ENCODE measurements at places on chromosomes 11 and 22.

DNA sequence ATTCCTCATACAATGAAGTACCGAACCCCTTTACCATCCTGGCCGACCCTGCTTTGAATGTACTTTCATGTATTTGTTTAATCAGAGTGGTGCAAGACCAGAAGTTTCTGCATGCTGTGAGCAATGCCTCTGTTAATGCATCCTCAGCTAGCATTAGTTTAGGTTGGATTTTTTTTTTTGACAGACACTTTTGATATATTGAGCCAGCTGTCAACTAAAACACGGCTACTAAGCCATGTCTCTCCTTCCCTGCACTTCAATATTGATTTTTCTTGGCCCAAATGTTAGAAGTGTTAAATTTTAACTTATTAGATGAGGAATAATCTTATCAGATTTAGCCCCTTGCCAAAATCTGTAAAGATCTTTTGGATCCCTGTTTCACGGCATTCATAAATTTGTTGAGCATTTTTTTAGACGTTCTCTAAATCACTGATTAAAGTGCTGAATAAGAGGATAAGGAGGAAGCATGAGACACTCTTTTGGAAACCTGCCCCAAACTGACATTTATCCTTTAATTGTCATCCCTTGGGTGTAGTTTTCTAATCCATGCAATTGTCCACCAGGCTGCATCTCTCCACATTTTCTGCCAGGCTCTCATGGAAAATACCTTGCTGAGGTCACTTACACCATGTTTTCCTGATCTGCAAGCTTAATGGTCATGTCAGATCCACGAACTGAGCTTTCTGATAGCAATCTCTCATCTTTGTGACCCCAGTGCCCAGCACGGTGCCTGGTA is 130.7 kb downstream of the FEZ1 start:
- no peak for DNase-seq

GRCh38 chr11:75814363-75814676 is 690 bp upstream of the UVRAG start:
- no peak for DNase-seq

GRCh38 chr11:100575860-100576717 is 111.0 kb upstream of the ARHGAP42 start:
- no peak for DNase-seq

DNA sequence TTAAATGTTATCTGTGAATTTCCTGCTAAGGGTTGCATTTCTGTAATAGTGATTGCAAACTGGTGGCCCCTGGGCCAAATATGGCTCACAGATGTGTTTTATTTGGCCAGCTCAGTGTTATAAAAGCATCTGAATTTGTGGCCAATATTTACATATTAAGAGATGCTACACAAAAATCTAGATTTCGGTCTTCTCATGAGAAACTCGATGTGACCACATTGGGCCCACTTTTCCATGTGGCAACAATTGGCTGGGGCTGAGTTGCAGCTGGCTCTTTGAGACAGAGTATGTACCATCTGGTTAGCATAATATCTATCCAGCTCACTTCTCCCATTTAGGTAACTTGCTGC is 244.5 kb upstream of the POU2AF2 start:
- DNase-seq = no peak

- no peak for DNase-seq
Observed at GRCh38 chr11:73759610-73760134, 1.2 kb downstream of the RAB6A start.

GRCh38 chr11:80146232-80146631 is 705.4 kb upstream of the TENM4 start:
- DNase-seq = no peak

- DNase-seq = no peak
Observed at GRCh38 chr11:62694455-62695167, 5.3 kb upstream of the LRRN4CL start.

DNA sequence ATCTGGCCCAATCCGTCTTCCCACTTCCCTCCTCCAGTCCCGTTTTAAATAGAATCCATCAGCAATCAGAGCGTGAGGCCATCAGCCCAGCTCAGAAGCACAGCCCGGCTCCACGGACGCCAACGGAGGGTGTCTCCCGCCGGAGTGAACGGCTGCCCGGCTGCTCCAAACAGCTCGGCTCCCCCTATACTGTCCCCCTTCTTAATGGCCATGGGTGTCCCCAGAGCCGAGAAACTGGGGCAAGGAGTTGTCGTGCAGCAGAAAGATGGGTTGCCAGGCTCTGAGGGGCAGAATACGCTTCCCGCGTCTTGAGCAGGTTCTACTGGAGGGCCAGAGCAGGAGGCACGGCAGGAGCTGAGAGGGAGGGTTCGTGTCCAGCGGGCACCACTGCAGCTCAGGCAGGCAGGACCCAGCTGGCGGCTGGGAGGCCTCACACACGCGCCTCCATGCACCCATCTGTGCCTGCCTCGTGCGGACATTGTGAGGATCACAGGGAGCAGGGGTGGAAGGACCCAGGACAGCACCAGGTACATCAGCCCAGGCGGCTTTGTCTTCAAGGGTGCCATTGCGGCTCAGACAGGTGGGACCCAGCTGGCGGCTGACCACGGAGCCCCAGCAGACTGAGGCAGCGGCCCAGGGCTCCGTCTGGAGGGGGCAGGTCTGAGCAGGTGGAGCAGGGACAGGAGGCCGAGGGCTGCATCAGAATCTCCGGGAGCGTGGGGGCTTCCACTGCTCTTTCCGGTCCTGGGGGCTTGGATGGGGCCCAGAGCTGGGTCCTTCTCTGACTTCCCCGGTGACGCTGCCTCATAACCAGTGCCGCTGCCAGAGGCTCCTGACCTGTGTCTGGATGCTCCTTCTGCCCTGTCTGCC is 882.7 kb downstream of the BRD1 start:
- DNase-seq = no peak

GRCh38 chr22:31179345-31179744 is 19.4 kb downstream of the RNF185 start:
- DNase-seq = no peak

- DNase-seq = no peak
Observed at GRCh38 chr22:27262361-27262760, 539.2 kb downstream of the MN1 start.

- DNase-seq = no peak
Observed at GRCh38 chr11:47469361-47470179, 20.6 kb upstream of the RAPSN start.

- DNase-seq = no peak
Observed at GRCh38 chr22:19396934-19397733, 34.4 kb downstream of the HIRA start.

DNA sequence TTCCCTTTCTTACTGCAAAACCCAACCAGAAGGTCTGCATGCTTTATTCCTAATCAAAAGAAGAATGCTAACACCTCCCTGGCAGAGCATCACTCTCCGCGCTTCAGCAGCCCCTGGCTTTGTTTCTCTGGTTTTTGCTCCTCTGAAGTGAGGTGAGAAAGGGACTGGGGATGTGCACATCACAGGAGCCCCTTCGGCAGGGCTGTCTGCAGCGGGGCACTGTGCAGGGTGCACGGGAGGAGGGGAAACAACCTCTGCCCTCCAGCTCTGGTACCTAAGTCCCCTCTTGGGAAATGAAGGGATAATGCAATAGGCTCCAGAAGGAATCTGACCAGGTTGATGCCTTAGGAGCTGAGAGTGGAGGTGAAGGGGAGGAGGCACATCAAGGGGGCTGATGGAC is 312.7 kb downstream of the NTM start:
- DNase-seq = no peak

- no peak for DNase-seq
Observed at GRCh38 chr11:61954851-61955421, 4.8 kb downstream of the BEST1 start.

- DNase-seq = no peak
Observed at GRCh38 chr11:122162095-122162494, 46.1 kb upstream of the BLID start.

DNA sequence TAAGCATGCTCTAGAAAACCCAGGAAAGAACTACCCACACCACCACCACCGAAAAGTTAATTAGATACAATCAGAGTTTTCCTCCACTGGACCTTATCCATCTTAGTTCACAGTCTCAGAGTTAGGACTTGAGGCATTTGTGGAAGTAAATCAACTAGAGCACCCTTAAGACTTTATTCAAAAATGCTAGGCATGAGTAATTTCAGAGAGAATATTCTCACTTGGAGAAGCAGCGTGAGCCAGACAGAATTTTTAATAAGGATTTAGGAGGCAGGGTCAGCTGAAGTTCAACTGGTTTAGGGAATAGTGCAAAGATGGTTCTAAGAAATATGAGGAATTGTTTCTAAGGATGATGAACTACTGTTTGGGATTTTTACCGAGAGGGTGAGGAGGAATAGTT is 1.2 kb upstream of the OLFML1 start:
- no peak for DNase-seq

DNA sequence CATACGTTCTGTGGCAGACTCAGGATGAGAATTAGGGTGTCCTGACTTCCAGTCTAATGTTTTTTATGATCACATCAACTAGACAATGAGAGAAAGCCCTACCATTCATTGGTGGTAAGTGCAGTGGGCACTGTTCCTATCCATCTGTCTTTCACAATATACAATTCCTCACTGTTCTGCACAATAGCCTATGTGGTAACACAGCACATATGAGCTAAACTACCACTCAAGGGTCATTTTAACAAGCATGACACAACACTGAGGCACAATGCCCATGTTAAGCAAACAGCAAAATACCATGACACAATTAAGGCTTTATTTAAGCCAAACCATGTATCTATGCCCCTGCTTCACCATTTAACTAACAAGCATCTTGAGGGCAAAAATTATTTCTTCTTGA is 52.3 kb downstream of the SIK3 start:
- DNase-seq = no peak

DNA sequence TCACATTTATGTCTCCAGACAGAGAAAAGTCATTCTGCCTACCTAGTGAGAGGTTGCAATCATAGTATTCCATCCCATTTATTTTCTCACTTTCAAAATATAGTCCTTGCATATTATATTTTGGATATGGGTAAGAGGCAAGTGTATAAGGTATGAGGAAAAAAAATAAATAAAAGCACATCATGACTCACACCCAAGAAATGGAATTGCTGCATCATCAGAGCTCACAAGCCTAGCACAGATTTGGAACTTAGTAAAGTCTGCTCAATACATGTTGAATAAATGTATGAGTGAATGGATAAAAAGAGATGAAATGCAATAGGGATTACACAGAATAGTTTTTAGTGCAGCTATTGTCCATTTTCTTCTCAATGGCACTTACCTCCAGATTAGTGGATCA is 2.5 kb upstream of the OR51G1 start:
- no peak for DNase-seq

DNA sequence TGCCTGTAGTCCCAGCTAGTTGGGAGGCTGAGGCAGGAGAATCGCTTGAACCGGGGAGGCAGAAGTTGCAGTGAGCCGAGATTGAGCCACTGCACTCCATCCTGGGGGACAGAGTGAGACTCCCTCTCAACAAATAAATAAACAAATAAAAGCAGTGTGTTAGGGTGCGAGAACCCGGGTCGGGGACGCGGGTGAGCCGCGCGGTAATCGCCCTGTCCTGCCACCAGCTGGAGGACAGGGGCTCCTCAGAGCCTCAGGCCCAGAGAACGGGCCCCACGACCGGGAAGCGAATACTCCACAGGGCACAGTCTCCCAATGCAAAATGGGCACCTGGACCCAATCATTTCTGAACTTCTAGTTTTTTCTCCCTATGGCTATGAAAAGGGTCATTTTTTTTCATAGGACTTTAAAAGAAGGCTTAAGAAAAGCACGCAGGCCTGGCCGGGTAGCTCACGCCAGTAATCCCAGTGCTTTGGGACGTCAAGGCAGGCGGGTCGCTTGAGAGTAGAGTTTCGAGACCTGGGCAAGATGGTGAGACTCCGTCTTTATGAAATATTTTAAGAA is 744 bp upstream of the MCM5 start:
- no peak for DNase-seq

DNA sequence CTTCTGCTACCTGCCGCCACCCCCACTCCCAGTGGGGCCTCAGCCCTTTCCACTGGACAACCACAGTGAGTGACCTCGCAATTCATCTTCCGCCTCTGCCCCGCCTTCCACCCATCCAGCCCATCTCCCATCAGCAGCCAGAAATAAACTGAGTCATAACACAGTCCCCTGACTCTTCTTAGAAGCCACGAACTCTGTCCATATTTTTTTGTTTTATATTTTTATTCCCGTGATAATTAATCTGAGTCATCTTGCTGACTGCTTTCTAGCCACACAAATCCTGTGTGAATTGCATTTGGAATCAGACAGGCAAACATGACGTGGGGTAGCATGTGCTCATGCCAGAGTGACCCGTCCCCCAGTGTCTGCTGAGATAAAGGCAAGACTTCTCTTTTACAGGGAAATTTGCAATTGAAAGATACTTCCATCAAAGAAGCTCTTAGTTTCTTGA is 7.0 kb downstream of the FADD start:
- DNase-seq = no peak

GRCh38 chr11:70109006-70109405 is 30.9 kb downstream of the ANO1 start:
- no peak for DNase-seq

GRCh38 chr22:35629406-35630216 is 12.5 kb upstream of the MB start:
- DNase-seq = no peak

GRCh38 chr11:23278121-23278520 is 417.8 kb upstream of the CCDC179 start:
- DNase-seq = no peak
